Forelimb muscle (tissue), 1 donor: ENCODE measurements at places on chromosomes 5 and 9. TPM values are rescaled to one million over a fixed set of nuclear protein-coding genes. Genes with fewer than 3 reads are reported as not detected.
A peak's percentile ranks its signal among the peaks of the same experiment; 100 is the strongest.

GRCh38 chr9:19032406-19032805, 603 bp downstream of the SAXO1 start:
- DNase-seq = no peak

- DNase-seq = no peak
Observed at GRCh38 chr9:125433461-125434011, 171.9 kb downstream of the GAPVD1 start.

DNA sequence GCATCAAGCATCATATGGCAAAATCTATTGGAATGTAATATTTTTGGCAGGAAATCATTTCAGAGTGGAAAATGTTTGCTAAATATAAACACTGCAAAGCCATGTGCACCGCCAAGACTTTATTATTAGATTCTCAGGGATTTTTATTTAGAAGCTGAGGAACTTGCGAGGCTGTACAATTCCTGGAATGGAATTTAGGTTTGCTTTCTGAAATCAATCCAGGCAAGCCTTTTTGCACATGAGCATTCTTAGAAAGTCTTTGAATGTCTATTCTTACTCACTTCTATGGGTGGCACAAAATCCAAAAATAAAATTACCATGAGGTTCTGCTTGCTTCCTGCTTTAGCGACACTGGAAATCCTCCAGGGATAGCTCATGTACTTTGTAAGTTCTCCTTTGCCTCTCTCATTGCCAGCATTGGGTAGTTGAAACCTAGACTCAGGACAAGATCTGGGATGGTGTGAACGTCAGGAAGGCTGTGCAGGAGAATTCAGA, 71.5 kb upstream of the PALM2AKAP2 start:
- DNase-seq = peak; percentile 35

- DNase-seq = no peak
Observed at GRCh38 chr5:149526845-149527590, 24.2 kb downstream of the CSNK1A1 start.

- DNase-seq = no peak
Observed at GRCh38 chr9:77892171-77892570, 139.4 kb downstream of the GNAQ start.

GRCh38 chr5:66960369-66961137, 236.0 kb downstream of the CD180 start:
- DNase-seq = no peak

- DNase-seq = no peak
Observed at GRCh38 chr9:18202924-18203323, 271.0 kb upstream of the ADAMTSL1 start.

NUTM2F gene
- not detected for polyA plus RNA-seq
